Activated T-cell treated with anti-CD3 and anti-CD28 coated beads for 24 hours (primary cell): ENCODE measurements at places on chromosomes 6 and 20.

DNA sequence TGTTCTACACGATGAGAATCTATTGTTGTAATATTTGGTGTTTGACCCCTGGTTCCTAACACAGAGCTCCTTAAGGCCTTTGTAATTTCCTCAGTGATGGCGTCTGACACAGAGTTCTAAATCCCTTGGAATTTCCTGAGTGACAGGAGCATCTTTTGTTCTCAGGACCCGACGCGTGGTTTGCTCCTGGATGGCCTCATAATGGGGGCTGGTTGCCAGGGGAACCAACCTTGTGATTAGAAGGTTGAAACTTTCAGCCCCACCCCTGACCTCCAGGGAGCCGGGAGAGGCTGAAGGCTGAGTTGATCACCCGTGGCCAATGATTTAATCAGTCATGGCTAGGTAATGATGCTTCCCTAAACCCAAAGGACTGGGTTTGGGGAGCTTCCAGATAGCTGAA lies 20.5 kb upstream of the ZNF133 start:
- DNase-seq: no peak

- DNase-seq: no peak
These were observed 10.2 kb upstream of the EPB41L1 start for GRCh38 chr20:36144336-36144735.

- DNase-seq: no peak
These were observed 62.3 kb downstream of the FKBP5 start for GRCh38 chr6:35626401-35626800.

- DNase-seq: peak; percentile 23
These were observed 237.5 kb downstream of the CD83 start for GRCh38 chr6:14354919-14355572.

DNA sequence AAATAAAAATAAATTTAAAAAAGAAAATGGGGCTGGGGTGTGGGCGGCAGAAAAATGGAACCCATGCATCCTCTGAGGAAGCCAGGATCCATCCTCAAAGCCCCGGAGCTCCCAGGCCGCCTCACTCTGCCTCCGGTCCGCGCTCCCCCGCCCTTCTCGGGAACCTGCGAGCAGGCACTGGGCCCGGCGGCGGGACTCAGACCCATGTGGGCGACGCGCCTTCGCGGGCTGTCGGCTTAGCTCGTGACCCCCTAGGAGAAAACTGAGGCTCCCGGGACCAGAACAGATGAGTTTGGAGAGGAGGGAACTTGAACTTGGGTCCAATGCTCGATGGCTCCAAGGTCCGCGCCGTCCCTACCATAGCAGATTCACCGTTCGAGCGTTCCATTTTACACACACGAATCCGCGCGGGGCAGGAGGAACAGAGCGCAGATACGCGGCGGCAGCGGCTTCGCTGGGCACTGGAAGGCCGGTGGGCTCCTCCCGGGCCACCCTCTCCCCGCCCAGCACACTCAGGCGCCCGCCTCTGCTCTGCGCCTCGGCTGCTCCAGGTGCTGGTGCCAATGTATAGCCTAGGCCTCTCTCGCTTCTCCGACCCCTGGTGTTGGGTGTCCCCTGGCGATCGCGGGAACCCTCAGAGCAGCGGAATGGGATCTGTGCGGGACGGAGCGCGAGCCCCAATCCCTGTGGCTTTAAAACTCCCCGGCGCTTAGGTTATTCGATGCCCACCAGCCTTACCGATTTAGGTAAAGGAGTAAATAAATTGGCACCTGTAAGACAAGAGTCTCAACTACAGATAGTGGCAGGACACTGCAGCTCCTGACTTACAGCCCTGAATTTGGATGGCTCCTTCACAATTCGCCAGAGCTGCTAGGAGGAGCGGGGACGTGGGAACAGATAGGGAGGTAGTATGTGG lies 39.2 kb downstream of the DPPA5 start:
- DNase-seq: no peak

DNA sequence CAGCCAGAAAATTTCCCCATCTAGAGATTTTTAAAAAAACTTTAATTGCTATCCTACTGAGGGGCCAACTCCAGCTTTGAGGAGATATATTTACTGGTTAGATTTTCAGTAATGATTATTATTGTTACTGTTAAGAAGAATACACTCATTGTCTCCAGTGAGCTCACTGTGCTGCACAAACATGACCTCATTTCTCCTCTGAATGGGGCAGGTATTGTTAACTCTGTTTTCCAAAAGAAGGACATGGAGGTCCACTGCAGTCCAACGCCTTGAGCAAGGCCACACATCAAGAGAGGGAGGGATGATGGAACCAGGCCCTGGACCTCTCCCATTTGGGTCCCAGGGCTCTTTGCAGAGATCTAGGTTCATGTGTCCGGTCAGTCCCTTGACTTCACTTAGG lies 13.9 kb upstream of the SCUBE3 start:
- DNase-seq: no peak

DNA sequence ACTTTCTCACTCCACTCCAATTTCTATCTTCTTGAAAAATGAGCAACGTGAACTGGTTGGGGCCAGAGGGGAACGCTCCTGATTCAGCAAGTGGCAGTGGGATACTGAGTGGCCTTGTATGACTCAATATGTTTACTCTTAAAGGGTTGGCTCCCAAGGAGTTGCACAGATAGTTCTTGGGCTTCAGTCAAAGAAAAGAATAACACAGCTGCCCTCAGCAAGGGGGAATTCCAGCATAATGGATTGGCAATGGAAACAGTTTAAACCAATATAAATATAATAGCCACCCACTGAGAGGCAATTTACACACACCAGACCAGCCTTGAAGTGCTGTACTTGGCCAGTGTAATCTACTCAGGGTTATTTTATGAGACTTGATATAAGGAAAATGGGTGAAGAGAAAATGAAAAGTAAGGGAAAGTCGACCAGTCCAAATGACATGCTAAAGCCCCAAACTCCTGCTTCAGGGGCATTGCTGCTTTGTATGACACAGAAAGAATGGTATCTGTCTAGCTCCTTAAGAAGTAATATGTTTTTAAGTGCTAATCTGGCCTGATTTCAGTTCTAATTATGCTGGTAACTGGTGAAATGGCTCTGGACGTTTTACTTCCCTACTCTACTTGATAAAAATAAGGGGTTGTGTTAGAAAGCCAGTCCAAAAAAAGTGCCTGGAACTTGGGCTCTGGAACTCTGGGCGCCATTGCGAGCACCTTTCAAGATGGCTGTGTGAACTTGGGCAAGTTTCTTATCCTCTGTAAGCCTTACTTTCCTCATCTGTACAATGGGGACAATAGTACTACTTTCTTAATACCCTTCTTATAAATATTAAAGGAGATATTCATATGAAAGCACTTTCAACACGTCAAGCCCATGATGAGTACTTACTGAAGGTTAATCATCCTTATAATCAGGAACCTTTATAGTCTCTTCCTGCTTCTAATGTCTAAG lies 712.9 kb upstream of the MAP3K7 start:
- no peak for DNase-seq

DNA sequence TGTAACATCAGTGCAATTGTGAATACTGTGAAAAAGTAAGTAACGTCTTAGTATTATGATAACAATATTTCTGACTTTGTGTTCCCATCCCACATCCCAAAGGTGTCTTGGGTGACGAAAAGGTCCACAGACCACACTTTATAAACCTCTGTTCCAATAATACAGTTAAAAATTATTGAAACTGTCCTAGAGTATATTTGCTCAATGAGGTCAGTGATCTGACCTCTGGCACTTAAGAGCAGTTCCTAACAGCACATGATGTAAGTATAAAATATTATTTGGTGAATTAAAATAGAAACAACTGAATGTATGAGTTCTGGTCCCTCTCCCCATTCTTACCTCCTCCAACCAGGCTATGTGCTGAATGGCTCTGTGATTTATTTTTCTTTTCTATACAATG lies 566.4 kb upstream of the MMS22L start:
- no peak for DNase-seq

DNA sequence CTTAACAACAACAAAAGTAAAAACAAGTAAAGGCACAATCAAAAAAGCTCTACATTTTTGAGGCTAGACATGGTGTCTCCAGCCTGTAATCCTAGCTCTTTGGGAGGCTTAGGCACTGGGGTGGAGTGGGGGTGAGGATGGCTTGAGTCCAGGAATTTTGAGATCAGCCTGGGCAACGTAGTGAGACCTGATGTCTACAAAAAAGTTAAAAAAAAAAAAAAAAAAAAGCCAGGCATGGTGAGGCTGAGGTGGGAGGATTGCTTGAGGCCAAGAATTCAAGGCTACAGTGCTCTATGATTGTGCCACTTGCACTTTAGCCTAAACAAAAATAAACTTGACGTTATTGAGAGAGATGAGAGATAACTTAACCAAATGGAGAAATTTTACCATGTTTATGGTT lies 60.1 kb downstream of the QKI start:
- DNase-seq: no peak

- no peak for DNase-seq
These were observed 3.8 kb downstream of the GUCA1A start for GRCh38 chr6:42176981-42177380.

GRCh38 chr20:34663213-34663943 lies 13.5 kb downstream of the PIGU start:
- no peak for DNase-seq

GRCh38 chr6:10316373-10316721 lies 98.5 kb downstream of the TFAP2A start:
- DNase-seq: no peak

GRCh38 chr6:153729189-153729588 lies 309.9 kb upstream of the OPRM1 start:
- DNase-seq: no peak

DNA sequence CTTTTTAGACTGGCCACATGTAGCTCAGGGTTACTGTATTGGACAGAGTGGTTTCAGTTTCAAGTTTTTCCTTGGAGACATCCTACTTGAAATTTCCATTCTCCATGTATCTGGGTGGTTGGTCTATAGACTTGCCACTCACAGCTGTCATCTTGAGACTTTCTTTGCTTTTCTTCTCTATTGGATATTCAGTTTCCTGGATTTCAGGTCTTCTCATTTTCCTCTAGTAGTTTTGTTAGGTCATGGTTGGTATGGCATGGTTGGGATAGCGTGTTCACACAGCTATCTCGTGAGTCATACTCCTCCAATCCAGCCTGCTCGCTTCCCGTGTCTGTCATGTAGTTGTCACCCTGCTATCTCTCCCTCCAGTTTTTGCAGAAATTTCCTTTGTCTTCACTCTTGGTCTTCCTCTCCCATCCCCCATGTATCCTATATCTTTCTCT lies 48.3 kb downstream of the PTPN1 start:
- no peak for DNase-seq

GRCh38 chr6:136303516-136303915 lies 13.9 kb upstream of the BCLAF1 start:
- no peak for DNase-seq

DNA sequence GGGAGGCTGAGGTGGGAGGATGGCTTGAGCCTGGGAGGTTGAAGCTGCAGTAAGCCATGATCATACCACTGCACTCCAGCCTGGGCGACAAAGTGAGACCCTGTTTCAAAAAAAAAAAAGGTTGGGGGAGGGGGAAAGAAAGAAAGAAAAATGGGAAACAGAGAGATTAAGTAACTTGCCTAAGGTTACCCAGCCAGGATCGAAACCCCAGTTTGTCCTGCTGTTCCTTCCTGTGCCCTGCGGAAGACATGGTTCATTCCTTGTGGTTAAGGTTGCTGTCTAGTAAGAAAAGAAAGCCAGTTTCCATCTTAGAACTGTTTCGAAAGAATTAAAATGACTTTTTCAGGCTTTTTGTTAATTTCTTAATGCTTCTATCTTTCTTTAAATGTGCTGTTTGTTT lies 29.8 kb downstream of the C6orf89 start:
- DNase-seq: no peak

DNA sequence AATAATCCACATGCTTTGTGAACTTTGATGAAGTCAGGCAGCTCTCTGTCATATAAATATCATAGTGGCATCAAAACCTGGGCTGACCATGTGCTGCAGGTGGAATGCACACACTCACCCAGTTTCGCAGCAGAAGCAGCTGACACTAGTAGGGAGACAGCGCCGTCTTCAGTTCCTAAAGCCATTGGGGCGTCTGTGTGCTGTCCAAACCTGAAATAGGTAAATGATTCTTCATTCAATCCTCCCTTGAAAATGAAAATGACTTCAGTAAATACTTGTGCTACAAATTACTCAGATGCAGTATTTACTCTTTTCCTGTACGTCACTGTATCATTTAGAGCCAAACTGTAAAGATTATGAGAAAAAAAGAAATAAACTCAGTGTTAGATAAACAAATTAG lies 127.5 kb downstream of the EYA4 start:
- DNase-seq: no peak

DNA sequence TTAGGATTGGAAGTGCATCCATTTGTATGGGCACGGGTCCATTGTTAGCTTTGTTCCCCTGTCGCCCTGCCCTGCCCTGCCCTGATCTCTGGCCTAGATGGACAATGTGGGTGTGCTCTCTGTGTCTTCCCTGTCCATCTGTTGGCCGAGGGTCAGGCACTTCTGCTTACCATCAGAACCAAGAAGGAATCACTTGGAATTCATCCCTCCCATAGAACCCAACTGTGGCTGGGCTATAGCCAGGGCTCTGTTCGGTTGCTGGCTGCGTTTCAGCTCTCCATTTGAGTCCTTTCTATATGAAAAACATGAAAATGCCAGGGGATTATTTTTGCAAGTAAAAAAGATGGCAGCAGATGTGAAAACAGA lies 26.6 kb upstream of the TULP4 start:
- DNase-seq: no peak

- DNase-seq: no peak
These were observed 255.0 kb downstream of the ESR1 start for GRCh38 chr6:152062476-152062875.

- no peak for DNase-seq
These were observed 152.1 kb downstream of the FNDC1 start for GRCh38 chr6:159321267-159321666.

DNA sequence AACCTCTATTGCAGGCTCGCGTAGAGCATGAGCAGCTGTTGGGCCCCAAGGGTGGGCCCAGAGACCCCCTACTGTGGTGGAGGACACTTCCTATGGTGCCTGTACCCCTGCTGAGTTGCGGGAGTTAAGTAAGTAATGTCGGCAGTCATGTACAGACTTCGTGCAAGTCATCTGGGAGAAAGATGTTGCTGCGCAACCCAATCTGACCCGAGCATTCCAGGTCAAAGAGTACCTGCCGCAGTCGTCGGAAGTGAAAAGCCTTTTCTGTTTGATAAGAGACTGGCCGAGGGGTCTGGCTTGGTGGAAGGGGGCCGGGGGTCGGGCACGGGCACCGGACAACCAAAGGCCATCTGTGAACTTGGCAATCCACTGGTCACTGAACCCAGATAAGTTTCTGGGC lies 44.3 kb downstream of the OR2B6 start:
- DNase-seq: no peak

GRCh38 chr6:150702675-150703074 lies 103.0 kb downstream of the PLEKHG1 start:
- no peak for DNase-seq

DNA sequence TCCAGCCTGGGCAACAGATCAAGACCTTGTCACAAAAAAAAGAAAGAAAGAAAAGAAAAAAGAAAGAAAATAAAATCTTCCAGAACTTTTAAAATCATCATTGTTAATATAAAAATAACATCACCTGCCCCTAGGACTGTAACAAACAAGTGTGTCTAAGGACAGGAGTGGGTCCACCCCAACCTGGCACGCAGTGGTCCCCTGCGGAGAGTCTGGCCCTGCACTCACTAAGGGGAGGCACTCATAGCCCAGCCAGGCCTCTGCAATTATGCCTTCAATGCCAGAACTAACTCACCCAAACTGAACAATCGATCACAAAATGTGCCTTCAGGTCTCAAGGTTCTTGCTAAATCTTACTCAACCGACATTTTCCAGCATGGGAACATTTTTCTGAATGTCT lies 4.8 kb downstream of the GMEB2 start:
- no peak for DNase-seq
